ENCODE measurements at places on chromosomes 11 and 22. TPM values are rescaled to one million over a fixed set of nuclear protein-coding genes. Genes with fewer than 3 reads are reported as not detected.

- H3K27ac ChIP-seq: peak overlapping the region; percentile 98
- DNase-seq: no peak
- peak overlapping the region; percentile 76 for H3K4me3 ChIP-seq
- H3K27me3 ChIP-seq: no peaks in the 10 kb centered on the region
Measured at GRCh38 chr11:48005136-48005535, 24.8 kb downstream of the PTPRJ start.

DNA sequence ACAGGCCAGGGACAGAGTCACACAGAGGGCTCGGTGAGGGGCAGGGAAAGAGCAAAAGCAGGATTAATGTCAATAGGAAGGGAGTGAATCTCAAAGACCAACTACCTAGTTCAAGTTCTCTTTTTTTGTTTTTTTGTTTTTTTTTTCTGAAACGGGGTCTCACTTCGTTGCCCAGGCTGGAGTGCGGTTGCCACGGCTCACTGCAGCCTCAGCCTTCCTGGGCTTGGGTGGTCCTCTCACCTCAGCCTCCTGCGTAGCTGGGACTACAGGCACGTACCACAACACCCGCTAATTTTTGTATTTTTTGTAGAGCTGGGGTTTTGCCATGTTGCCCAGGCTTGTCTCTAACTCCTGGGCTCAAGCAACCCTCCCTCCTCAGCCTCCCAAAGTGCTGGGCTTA, 9.7 kb upstream of the BCL9L start:
- no peak overlapping the region for H3K27ac ChIP-seq
- no peaks in the 10 kb centered on the region for H3K36me3 ChIP-seq
- H3K4me3 ChIP-seq: no peak overlapping the region
- no peak for DNase-seq
- peaks cover 3% of the 10 kb centered on the region for H3K27me3 ChIP-seq

DNA sequence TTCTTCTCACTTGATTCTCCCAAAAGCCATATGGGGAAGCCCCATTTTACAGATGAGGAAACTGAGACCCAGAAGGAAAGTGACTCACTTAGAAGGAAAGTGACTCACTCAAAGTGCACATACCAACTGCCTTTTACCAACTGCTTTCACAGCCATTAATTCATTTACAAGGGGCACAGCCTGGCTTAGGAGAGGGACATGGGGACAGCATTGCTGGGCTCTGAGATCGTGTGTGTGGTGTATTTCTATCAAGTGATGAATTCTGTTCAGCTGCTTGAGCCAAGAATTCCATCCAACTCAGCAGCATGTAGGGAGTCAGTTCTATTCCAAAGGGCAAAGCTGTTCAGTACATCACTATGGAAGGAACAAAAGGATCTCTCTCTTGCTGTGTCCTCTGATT, 23.5 kb upstream of the PAK1 start:
- no peak overlapping the region for H3K4me3 ChIP-seq
- peaks cover 10% of the 10 kb centered on the region for H3K27me3 ChIP-seq
- H3K4me1 ChIP-seq: no peaks in the 10 kb centered on the region
- H3K27ac ChIP-seq: no peak overlapping the region
- DNase-seq: no peak

The HORMAD2 gene
- not detected for total RNA-seq

DNA sequence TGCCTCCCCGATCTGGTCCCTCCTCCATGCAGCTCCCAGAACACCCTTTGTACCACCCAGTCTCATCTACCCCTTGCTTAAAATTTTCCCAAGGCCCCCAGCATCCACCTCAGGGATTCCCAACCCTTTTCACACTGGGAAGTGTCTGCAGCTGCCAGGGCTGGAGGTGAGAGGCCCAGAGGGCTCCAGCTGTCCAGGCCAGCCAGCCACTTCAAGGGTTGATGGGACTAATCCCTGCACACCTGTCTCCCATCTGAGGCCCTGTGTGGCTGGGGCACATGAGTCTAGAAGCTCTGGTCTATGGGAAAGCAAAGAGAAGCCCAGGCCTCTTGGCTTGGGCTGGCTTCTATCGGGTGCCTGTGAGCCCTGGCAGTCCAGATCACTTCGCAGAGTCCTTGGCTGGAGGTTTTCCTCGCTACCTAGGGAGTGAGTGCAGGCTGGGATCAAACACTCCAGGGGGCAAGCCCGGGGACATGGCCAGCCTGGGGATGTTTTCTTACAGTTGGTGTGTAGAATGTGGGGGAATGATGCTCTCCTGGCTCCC, 41.1 kb upstream of the TPBGL start:
- H3K27ac ChIP-seq: no peak overlapping the region
- H3K4me3 ChIP-seq: no peak overlapping the region
- H3K4me1 ChIP-seq: peaks cover 5% of the 10 kb centered on the region
- DNase-seq: no peak
- no peaks in the 10 kb centered on the region for H3K36me3 ChIP-seq

GRCh38 chr11:130157101-130157500, 2.5 kb upstream of the ST14 start:
- no peak for DNase-seq
- H3K27ac ChIP-seq: no peak overlapping the region
- H3K36me3 ChIP-seq: no peaks in the 10 kb centered on the region
- H3K27me3 ChIP-seq: peaks cover 44% of the 10 kb centered on the region

DNA sequence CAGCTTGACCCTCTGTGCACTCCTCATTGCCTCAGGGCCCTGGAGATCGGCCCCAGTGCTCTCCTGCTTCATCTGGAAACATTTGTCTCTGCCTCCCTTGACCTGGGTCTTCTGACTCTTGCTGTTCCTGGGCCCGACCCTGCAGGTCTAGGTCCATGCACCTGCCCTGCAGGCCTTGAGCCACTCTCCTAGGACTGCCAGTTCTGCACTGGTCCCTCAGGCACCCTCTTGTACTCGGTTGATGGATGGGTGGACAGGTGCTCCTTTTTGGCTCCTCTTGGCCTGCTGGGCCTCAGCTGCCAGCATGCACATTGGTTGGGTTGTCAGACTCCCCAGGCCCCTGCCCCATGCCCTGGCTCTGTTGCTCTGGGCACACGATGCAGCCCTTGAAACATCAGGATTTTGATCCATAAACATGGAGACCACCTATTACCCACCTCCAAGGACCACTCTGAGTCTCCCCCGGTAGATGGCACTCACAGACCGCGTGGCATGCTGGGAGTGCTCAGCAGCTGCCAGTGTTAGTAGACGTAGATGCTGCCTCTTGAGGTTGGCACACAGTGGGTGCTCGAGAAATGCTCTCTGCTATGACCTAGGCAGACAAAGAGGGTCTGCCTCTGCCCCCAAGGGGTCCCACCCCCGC, 20.2 kb upstream of the ACR start:
- no peaks in the 10 kb centered on the region for H3K4me1 ChIP-seq
- no peak overlapping the region for H3K27ac ChIP-seq
- H3K4me3 ChIP-seq: no peak overlapping the region
- DNase-seq: no peak
- no peaks in the 10 kb centered on the region for H3K27me3 ChIP-seq
- no peaks in the 10 kb centered on the region for H3K36me3 ChIP-seq

DNA sequence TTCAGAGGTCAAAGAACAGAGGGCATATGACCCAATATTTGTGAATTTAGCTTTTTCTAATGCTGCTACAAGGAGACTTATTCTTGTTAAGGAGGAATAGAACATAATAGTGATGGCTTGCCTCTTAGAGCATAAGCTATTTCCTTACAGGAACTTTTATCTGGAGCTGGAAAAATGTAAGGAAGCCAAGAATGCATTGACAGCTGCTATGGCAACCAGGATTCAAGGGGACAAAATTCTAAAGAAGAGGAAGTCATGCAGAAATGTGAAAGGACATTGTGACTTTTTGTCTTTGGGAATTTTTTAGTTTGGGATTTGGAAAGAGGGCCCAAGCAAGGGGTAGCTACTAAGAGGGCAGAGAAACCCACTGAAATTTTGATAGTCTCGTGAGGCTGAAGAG, 51.1 kb downstream of the EHF start:
- no peaks in the 10 kb centered on the region for H3K36me3 ChIP-seq
- no peak overlapping the region for H3K4me3 ChIP-seq
- H3K27me3 ChIP-seq: peaks cover 24% of the 10 kb centered on the region
- H3K27ac ChIP-seq: no peak overlapping the region
- DNase-seq: no peak
- H3K4me1 ChIP-seq: peaks cover 5% of the 10 kb centered on the region

The SLC43A3 gene
- 67.8 TPM for total RNA-seq

The MAP6 gene
- total RNA-seq: not detected

The CXCR5 gene
- 1.9 TPM for total RNA-seq

The PRR33 gene
- total RNA-seq: not detected

DNA sequence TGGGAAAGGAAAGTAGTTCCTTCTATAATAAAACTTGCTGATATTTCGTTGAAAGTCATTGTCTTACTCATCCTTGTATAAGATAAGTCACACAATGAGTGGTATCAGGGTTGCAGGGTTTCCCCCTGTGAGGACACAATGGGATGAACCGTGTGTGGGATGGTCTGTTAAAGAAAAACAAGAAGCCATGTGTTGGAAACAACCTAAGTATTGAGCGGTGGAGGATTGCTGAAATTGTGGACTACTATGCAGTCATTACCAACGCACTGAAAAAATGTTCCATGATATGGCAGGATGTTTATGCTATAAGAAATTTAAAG, 28.6 kb downstream of the PTPRJ start:
- H3K4me3 ChIP-seq: no peak overlapping the region
- DNase-seq: no peak
- peaks cover 76% of the 10 kb centered on the region for H3K4me1 ChIP-seq

GRCh38 chr22:30717331-30717921, 22.8 kb downstream of the OSBP2 start:
- no peaks in the 10 kb centered on the region for H3K4me1 ChIP-seq
- no peak overlapping the region for H3K4me3 ChIP-seq
- H3K36me3 ChIP-seq: no peaks in the 10 kb centered on the region

DNA sequence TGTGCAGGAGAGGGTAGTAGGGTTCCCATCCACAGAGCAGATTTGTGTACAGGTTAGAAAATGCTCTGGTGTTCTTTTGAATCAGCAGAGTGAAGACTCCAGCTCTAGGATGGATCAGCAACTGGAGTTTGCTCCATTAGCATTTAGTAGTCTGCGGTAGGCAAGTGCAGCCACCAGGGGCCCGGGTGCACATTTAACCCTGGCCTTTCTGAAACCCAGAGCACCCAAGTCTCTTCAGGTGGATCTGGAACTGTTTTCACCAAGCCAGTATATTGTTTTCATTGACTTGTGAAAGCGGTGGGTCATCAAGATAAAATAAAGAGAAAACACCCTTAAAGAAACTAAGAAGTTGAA, 100.8 kb upstream of the CLPB start:
- no peak for DNase-seq
- H3K27ac ChIP-seq: no peak overlapping the region
- H3K27me3 ChIP-seq: peaks cover 73% of the 10 kb centered on the region
- no peak overlapping the region for H3K4me3 ChIP-seq
- no peaks in the 10 kb centered on the region for H3K4me1 ChIP-seq

DNA sequence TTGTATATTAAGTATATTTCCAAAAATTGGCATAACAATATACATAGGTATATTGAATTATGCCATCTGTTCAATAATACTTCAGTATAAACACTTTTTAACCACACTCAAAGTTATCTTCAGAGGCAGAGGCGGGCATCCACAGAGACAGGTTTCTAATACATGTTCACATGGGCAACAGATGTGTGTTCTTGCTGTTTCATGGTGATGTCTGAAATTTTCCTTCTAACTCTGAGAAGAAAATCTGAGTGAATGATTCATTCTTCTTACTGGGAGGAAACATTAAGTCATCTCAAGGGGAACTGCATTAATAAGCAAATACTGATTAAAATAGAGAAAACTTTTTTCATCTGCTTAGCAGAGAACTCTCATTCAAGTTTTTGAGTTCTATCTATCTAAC, 1074.5 kb downstream of the LRRC4C start:
- H3K4me3 ChIP-seq: no peak overlapping the region
- no peaks in the 10 kb centered on the region for H3K36me3 ChIP-seq
- no peaks in the 10 kb centered on the region for H3K4me1 ChIP-seq
- DNase-seq: no peak
- H3K27me3 ChIP-seq: no peaks in the 10 kb centered on the region

- no peak overlapping the region for H3K4me3 ChIP-seq
- no peak overlapping the region for H3K27ac ChIP-seq
- H3K27me3 ChIP-seq: no peaks in the 10 kb centered on the region
- DNase-seq: no peak
- H3K4me1 ChIP-seq: peaks cover 15% of the 10 kb centered on the region
- H3K36me3 ChIP-seq: peaks cover 17% of the 10 kb centered on the region
Measured at GRCh38 chr11:96110302-96110701, 186.4 kb upstream of the MTMR2 start.

DNA sequence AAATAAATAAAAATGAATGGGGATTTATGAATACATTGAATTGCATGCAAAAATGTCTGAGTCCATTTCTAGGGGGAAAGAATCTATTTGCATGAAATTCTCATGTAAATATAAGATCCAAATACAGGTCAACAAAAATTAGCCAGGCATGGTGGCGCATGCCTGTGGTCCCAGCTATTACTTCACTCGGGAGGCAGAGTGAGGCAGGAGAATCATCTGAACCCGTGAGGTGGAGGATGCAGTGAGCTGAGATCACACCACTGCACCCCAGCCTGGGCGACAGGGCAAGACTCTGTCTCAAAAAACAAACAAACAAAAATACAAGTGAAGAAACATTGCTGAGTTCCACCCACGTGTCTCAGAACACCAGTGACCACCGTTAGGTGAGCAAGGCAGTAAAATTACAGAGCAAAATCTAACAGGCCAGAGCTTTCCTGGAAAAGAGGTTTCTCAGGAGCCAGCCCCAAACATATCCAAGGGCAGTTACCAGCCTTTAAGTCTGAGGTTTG, 17.3 kb downstream of the PACSIN2 start:
- no peak for DNase-seq
- no peaks in the 10 kb centered on the region for H3K27me3 ChIP-seq
- peak overlapping the region; percentile 43 for H3K27ac ChIP-seq
- peaks cover 47% of the 10 kb centered on the region for H3K4me1 ChIP-seq
- H3K36me3 ChIP-seq: peaks cover 9% of the 10 kb centered on the region
- no peak overlapping the region for H3K4me3 ChIP-seq

GRCh38 chr11:6745465-6746015, 26.2 kb downstream of the OR2AG2 start:
- peaks cover 15% of the 10 kb centered on the region for H3K36me3 ChIP-seq
- H3K4me3 ChIP-seq: no peak overlapping the region
- no peak for DNase-seq
- no peak overlapping the region for H3K27ac ChIP-seq

The CDCA5 gene
- total RNA-seq: 85.5 TPM

- no peak overlapping the region for H3K4me3 ChIP-seq
- peak; percentile 9 for DNase-seq
- no peaks in the 10 kb centered on the region for H3K4me1 ChIP-seq
- H3K27ac ChIP-seq: no peak overlapping the region
- peaks cover 14% of the 10 kb centered on the region for H3K27me3 ChIP-seq
Measured at GRCh38 chr22:23058063-23058462, 12.3 kb upstream of the GNAZ start.

Data from activated naive CD8-positive, alpha-beta T cell treated with anti-CD3 and anti-CD28 coated beads, Interleukin-2, amount 10 ng/mL, durations not matched to agents 7 days and 5 days (primary cell).